ENCODE measurements at places on chromosomes 6 and 20. TPM values are rescaled to one million over a fixed set of nuclear protein-coding genes. Genes with fewer than 3 reads are reported as not detected.
A peak's percentile ranks its signal among the peaks of the same experiment; 100 is the strongest.

FAM83B gene
- polyA plus RNA-seq: 5.8 TPM

- no peak for DNase-seq
Observed at GRCh38 chr20:44495802-44496481, 20.3 kb downstream of the TTPAL start.

ZSCAN23 gene
- polyA plus RNA-seq: 26.5 TPM

- no peak for DNase-seq
Observed at GRCh38 chr20:62466806-62467537, 8.8 kb downstream of the GATA5 start.

- no peak for DNase-seq
Observed at GRCh38 chr20:48178633-48179032, 393.4 kb upstream of the SULF2 start.

GRCh38 chr6:13292774-13293173 lies 35.6 kb downstream of the TBC1D7 start:
- no peak for DNase-seq

DNA sequence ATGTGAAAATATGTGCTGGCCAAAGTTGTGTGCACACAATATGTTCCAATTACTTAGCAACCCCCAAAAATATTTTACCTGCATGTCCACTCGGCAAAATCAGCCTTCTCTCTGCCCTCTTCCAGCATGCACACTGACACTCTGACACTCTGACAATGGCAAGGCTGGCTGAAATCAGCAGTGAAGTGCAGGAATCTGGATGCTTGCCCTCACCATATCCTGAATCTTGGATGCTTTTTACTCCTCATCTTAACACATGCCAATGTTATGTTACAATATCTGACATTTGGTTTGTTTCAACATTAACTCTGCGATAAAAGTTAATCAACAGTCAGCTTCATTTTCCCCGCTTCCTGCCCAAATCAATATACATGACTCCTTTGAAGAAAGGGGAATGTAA lies 203.2 kb downstream of the COL9A1 start:
- DNase-seq: peak; percentile 17

- no peak for DNase-seq
Observed at GRCh38 chr20:4997222-4997621, 4.1 kb downstream of the SLC23A2 start.

BTBD9 gene
- 16.6 TPM for polyA plus RNA-seq

- no peak for DNase-seq
Observed at GRCh38 chr6:37056439-37057127, 51.1 kb downstream of the FGD2 start.

DNA sequence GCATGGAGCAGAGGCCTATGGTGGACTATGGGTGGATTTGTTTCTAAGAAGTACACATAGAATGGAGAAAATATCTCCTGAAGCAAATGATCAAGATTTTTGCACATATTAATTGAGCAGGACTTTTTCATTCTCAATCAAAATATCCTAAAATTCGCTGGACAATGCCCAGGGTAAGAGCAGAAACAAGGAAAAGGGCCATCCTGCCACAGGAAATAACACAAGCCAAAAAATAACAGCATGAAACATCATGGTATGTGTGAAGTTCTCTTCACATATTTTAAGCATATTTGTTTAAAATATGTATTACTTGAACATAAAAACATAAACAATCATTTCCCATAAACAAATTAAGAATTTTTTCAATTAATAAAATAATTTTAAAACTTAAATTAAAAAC lies 868.9 kb downstream of the EPHA7 start:
- DNase-seq: no peak

PDE10A gene
- 7.2 TPM for polyA plus RNA-seq

GRCh38 chr6:111990214-111990613 lies 63.7 kb upstream of the CCN6 start:
- DNase-seq: no peak

IPCEF1 gene
- polyA plus RNA-seq: 6.8 TPM

- DNase-seq: peak; percentile 71
Observed at GRCh38 chr6:119273272-119274196, 76.0 kb downstream of the MAN1A1 start.

DNA sequence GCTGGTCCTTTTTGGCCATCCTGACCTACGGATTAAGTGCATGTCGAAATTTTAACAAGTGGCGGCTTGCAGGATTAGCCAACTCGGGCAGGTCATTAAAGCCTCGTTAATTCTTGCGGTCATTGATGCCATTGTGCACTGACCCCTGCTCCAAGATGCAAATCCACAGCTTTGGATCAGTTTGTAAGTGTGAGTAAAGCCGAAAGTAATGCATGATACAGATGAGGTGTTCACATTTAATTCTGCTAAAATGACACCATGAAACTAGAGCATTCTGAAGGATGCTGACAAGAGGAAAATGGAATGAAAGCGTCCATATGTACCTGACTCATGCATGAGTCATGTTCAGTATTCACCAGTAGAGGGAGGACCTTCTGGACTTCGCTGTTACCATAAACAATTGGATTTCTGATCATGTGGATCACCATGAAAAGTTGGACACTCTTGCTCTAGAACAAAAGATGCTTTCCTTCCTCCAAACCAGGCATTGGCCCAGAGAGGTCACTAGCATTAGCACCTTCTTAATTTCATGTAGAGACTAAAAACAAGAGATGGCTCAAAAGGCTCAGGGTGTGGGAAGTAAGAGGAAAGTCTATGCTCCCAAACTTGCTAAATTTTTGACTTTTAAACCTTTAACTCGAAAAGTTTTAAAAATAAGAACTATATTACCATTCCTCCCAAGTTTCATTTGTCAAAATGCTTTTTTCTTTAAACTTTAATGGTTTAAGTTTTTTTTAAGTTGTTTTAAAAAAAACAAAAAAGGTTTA lies 48.0 kb downstream of the MUC22 start:
- DNase-seq: peak; percentile 23

GPLD1 gene
- 2.9 TPM for polyA plus RNA-seq

STK4 gene
- 18.7 TPM for polyA plus RNA-seq

DNA sequence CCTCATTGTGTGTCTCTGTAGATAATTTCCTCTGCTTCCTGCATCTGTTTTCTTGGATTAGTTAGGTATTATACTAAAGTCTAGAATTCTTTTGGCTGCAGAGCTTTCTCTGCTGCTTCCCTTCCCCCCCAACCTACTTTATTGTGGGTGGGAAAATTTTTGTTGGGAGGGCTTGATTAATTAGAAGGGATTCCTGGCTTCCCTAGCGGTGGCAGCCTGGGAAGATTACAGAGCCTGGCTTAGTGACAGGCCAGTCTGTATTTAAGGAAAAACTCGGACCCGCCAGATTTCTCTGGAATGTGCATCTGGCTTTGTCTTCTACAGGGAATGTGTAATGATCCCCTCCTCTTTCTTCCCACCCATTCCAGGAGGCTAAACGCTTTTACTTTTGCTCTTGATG lies 31.2 kb downstream of the SLX4IP start:
- peak; percentile 24 for DNase-seq

IL17F gene
- polyA plus RNA-seq: not detected

DNA sequence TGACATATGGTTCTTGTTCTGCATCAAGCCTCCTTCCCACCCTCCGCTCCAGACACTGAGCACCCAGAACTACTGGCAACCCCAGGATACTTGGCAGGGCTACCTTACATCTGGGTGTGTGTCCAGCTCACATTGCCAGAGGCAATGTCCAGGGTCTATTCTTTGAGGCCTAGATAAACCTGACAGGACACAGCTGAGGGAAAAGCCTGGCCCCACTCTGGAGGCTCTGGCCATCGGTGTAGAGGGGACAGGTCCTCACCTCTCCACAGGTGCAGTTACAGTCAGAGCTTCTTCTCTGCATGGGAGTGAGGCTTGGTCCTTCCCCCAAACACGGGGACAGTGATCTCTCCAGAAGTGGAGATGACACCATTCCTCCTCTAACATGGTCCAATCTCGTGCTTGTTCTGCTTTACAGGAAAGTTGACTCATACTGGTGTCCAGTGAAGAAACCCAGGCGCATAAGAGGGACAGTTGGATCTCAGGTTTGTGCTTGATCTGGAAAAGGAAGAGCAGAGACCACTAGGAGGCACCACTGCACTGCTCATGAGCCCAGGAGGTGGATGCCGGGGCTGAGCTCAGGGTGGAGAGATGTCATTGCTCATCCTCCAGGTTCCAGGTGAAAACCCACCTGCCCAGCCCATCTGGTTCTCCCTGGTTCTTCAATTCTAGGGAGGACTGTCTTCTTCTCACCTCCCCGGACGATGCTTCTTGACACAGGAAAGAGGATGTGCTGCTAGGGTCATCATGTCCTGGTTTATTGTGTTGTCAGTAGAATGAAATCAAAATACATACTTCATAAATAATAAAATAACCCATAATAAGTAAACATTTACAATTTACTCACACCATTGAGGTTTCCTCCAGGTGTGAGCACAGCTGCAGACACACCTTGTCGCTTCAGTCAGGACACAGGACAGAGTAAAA lies 14.7 kb downstream of the HLA-F start:
- no peak for DNase-seq

NKAPL gene
- polyA plus RNA-seq: 1.3 TPM

DNA sequence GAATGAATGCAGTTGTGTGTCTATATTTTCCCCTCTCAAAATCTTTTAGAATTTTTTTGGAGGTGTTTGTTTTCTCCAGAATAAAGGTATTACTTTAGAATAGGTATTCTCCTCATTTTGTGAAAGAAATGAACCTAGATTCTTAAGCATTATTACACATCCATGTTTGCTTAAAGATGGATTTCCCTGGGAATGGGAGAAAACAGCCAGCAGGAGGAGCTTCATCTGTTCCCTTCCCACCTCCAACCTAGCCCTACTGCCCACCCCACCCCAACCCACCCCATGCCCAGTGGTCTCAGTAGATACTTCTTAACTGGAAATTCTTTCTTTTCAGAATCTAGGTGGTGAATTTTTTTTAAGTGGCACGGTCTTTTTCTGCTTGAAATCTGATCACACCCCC lies 127.8 kb downstream of the CD109 start:
- no peak for DNase-seq

GRCh38 chr20:5945963-5946362 lies 4.4 kb downstream of the TRMT6 start:
- no peak for DNase-seq

Data from right lung (tissue), 10 donors.